Activated CD4-positive, alpha-beta T cell treated with anti-CD3 and anti-CD28 coated beads, Interleukin-2, amount 10 ng/mL, durations not matched to agents 24 days and 14 days (primary cell): ENCODE measurements at places on chromosomes 1 and 21.
A peak's percentile ranks its signal among the peaks of the same experiment; 100 is the strongest.

GRCh38 chr1:72009173-72010093 lies 272.9 kb downstream of the NEGR1 start:
- H3K27me3 ChIP-seq = no peaks in the 10 kb centered on the region
- no peaks in the 10 kb centered on the region for H3K36me3 ChIP-seq
- DNase-seq = no peak
- H3K27ac ChIP-seq = no peak overlapping the region
- no peak overlapping the region for H3K4me3 ChIP-seq

GRCh38 chr1:175863299-175864050 lies 120.1 kb upstream of the TNR start:
- H3K4me1 ChIP-seq = no peaks in the 10 kb centered on the region
- no peaks in the 10 kb centered on the region for H3K36me3 ChIP-seq
- no peak overlapping the region for H3K27ac ChIP-seq
- DNase-seq = no peak
- H3K27me3 ChIP-seq = peaks cover 2% of the 10 kb centered on the region
- H3K4me3 ChIP-seq = no peak overlapping the region

GRCh38 chr21:41891132-41891531 lies 12.0 kb upstream of the PRDM15 start:
- no peak overlapping the region for H3K4me3 ChIP-seq
- H3K27me3 ChIP-seq = no peaks in the 10 kb centered on the region
- no peak overlapping the region for H3K27ac ChIP-seq
- DNase-seq = no peak
- peaks cover 2% of the 10 kb centered on the region for H3K36me3 ChIP-seq

DNA sequence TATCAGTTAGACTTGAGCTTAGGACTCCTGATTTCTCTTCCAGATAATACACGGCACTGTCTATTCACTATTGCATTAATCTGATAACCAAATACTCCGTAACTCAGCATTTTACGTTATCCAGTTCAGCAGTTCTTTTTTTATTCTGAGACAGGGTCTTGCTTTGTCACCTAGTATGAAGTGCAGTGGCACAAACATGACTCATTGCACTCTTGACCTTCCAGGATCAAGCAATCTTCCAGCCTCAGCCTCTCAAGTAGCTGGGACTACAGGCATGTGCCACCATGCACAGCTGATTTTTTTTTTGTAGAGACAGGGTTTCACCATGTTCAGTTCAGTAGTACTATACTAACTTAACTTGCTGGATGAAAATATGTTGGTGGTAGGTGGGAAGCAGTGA lies 156.4 kb downstream of the PATJ start:
- H3K27ac ChIP-seq = no peak overlapping the region
- H3K4me1 ChIP-seq = no peaks in the 10 kb centered on the region
- no peaks in the 10 kb centered on the region for H3K27me3 ChIP-seq
- DNase-seq = no peak
- no peak overlapping the region for H3K4me3 ChIP-seq

GRCh38 chr1:236659792-236660587 lies 26.3 kb upstream of the ACTN2 start:
- no peaks in the 10 kb centered on the region for H3K36me3 ChIP-seq
- no peaks in the 10 kb centered on the region for H3K27me3 ChIP-seq

GRCh38 chr1:26290122-26290881 lies 10.4 kb downstream of the SH3BGRL3 start:
- peak overlapping the region; percentile 24 for H3K4me3 ChIP-seq
- peaks cover 10% of the 10 kb centered on the region for H3K36me3 ChIP-seq
- peak overlapping the region; percentile 98 for H3K27ac ChIP-seq
- H3K27me3 ChIP-seq = no peaks in the 10 kb centered on the region
- DNase-seq = no peak

DNA sequence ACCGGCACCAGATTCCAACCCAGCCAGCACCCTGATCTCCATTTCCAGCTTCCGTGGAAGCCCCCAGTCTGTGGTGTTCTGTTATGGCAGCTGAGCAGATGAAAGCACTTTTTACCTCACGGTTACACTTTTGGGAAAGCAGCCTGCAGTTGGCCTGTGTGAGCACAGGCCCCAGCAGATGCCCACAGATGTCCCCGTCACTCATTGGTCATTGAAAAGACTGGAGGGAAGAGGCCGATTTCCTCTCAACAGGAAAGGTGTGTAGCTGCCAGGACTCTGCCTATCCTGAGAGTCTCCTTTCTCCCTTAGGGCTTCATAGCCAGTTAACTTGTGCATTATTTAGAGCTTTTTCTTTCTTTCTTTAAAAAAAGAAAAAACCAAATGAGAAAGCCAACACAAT lies 123.0 kb downstream of the PCBP3 start:
- peak overlapping the region; percentile 92 for H3K27ac ChIP-seq
- DNase-seq = peak; percentile 53
- H3K4me3 ChIP-seq = no peak overlapping the region

DNA sequence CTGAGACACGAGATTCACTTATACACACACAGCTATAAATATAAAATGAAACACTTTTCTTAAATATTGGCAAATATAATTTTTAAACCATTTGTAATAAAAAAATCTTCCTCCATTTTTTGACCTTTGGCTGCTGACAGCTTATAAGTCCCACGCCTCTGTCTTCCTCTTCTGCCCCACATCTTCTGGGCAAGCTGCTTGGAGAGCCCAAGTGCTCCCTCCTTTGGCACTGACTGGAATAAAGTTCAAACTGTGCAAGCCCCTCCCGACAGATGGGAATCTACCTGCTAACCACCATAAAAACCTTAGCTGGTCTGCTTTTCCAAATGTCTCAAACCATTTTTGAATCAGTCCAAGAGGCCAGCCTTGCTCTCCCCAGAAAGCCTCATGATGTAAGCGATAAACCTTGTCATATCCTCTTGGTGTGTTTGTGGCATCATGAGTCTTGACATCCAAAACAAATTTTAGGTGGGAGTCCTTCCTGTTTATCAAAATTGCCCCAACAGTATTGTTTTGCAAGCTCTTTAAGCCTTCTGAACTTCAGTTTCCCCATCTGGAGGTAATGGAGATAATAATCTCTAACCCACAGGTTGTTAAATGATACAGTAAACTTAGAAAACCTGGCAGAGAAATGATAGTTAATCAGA lies 99.8 kb downstream of the SNX7 start:
- H3K27me3 ChIP-seq = no peaks in the 10 kb centered on the region
- DNase-seq = no peak
- no peaks in the 10 kb centered on the region for H3K36me3 ChIP-seq
- H3K4me3 ChIP-seq = no peak overlapping the region
- H3K27ac ChIP-seq = no peak overlapping the region

- H3K36me3 ChIP-seq = peaks cover 30% of the 10 kb centered on the region
- H3K4me1 ChIP-seq = peaks cover 52% of the 10 kb centered on the region
- DNase-seq = no peak
- no peaks in the 10 kb centered on the region for H3K27me3 ChIP-seq
Measured at GRCh38 chr1:35500439-35500838, 56.8 kb downstream of the KIAA0319L start.

GRCh38 chr1:11736746-11737639 lies 1.1 kb downstream of the AGTRAP start:
- H3K4me3 ChIP-seq = peak overlapping the region; percentile 98
- peak; percentile 85 for DNase-seq
- no peaks in the 10 kb centered on the region for H3K27me3 ChIP-seq
- peaks cover 4% of the 10 kb centered on the region for H3K36me3 ChIP-seq
- H3K4me1 ChIP-seq = peaks cover 55% of the 10 kb centered on the region

GRCh38 chr1:68919075-68919474 lies 422.2 kb upstream of the DEPDC1 start:
- H3K4me3 ChIP-seq = no peak overlapping the region
- no peaks in the 10 kb centered on the region for H3K27me3 ChIP-seq
- no peaks in the 10 kb centered on the region for H3K4me1 ChIP-seq
- DNase-seq = no peak

DNA sequence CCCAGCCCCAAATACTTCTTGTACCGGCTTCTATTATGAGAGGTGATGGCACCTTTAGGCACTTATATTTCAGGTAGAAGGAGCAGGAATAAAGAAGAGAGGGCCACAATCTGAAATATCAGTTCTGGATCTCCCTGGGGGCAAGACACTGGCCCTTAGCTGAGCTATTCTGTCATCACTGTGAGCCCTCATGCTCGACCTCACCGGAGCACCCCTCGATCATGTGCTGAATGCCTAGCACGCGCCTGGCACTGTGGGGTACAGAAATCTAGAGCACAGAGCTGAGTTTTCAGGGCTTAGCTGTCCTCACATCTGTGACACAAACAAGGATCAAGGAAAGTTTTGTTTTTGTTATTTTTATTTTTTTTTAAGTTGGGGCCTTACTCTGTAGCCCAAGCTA lies 7.6 kb upstream of the MX1 start:
- H3K4me1 ChIP-seq = peaks cover 36% of the 10 kb centered on the region
- H3K36me3 ChIP-seq = peaks cover 4% of the 10 kb centered on the region
- H3K27ac ChIP-seq = no peak overlapping the region
- no peak overlapping the region for H3K4me3 ChIP-seq
- peaks cover 14% of the 10 kb centered on the region for H3K27me3 ChIP-seq

DNA sequence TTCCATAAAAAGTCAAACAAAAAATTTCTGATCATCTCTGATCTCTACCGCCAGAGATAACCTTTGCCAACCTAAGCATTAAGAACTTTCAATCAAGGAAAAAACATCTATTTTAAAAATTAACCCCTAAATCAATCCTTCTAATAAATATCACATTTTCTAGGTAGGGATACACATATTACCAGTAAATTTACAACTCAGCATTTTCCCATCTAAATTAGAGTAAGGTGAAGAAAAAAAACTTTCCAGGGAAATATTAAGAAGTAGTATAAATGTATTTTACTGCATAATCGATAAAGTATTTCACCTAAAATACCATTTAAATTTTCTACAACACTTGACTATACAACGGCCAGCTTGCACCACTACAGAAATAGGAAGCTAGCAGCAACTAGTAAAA lies 1.5 kb downstream of the STX6 start:
- H3K27ac ChIP-seq = peak overlapping the region; percentile 96
- peak overlapping the region; percentile 96 for H3K4me3 ChIP-seq
- peaks cover 18% of the 10 kb centered on the region for H3K27me3 ChIP-seq
- H3K4me1 ChIP-seq = peaks cover 39% of the 10 kb centered on the region
- no peak for DNase-seq

DNA sequence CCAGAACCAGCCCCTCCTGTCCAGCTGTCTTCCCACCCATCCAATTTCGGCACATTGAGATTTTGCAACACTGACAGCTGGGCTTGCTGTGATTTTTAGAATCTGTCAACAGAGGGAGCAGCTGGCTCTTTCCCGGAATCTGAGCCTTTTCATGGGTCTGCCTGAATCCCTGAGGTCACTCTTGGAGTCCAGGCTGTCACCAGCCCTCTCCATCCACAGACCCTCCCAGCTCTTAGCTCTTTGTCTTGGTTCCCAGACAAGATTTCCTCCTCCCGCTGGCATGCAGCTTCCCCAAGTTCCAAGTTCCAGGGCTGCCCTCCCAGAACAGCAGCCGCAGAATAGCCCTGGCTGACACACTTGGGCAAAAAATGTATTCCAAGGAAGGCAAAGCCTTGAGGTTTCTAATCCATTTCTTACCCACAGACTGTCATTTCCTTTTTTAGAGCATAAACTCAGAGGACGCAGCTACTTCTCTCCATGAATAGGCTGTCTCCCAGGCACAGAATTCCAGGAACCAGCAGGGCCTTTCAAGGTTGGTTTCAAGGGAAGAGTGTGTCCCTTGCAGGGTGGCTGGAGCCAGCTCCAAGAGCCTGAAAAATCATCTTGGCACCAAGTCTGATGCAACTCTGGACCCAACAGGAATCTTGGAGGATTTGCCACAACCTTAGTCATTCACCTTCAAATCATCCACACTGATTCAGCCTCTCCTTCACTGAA lies 7.1 kb upstream of the TMEM61 start:
- peaks cover 8% of the 10 kb centered on the region for H3K4me1 ChIP-seq
- peaks cover 47% of the 10 kb centered on the region for H3K27me3 ChIP-seq
- no peak for DNase-seq
- H3K4me3 ChIP-seq = no peak overlapping the region
- H3K27ac ChIP-seq = no peak overlapping the region

GRCh38 chr1:117782056-117782455 lies 147.4 kb downstream of the GDAP2 start:
- peaks cover 11% of the 10 kb centered on the region for H3K27me3 ChIP-seq
- DNase-seq = no peak
- no peak overlapping the region for H3K4me3 ChIP-seq

- H3K27me3 ChIP-seq = peaks cover 2% of the 10 kb centered on the region
- no peak for DNase-seq
- no peaks in the 10 kb centered on the region for H3K4me1 ChIP-seq
- no peak overlapping the region for H3K27ac ChIP-seq
Measured at GRCh38 chr1:180265871-180266270, 35.8 kb downstream of the LHX4 start.

GRCh38 chr1:56399326-56399725 lies 180.0 kb downstream of the PLPP3 start:
- no peaks in the 10 kb centered on the region for H3K27me3 ChIP-seq
- no peak overlapping the region for H3K27ac ChIP-seq
- no peaks in the 10 kb centered on the region for H3K4me1 ChIP-seq
- H3K4me3 ChIP-seq = no peak overlapping the region

DNA sequence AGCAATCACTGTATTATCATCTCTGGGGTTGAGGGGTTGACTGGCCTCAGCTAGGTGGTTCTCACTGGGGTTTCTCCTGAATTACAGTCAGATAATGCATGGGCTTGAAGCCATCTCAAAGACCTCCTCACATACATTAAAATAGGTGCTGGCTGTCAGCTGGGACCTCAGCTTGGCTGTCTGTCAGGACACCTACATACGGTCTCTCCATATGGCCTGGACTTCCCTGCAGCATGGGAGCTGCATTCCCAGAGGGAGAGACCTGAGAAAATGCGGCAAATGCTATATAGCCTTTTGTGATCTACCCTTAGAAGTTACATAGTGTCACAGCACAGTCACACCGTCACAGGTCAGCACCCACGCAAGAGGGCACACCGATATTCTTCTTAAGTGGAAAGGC lies 93.6 kb downstream of the TSEN15 start:
- no peaks in the 10 kb centered on the region for H3K36me3 ChIP-seq
- H3K27ac ChIP-seq = no peak overlapping the region
- peak; percentile 44 for DNase-seq
- H3K27me3 ChIP-seq = peaks cover 16% of the 10 kb centered on the region
- no peak overlapping the region for H3K4me3 ChIP-seq
- no peaks in the 10 kb centered on the region for H3K4me1 ChIP-seq

GRCh38 chr1:153365696-153366095 lies 8.0 kb downstream of the S100A9 start:
- no peak overlapping the region for H3K4me3 ChIP-seq
- peaks cover 15% of the 10 kb centered on the region for H3K27me3 ChIP-seq
- H3K36me3 ChIP-seq = no peaks in the 10 kb centered on the region
- H3K4me1 ChIP-seq = no peaks in the 10 kb centered on the region
- H3K27ac ChIP-seq = no peak overlapping the region

DNA sequence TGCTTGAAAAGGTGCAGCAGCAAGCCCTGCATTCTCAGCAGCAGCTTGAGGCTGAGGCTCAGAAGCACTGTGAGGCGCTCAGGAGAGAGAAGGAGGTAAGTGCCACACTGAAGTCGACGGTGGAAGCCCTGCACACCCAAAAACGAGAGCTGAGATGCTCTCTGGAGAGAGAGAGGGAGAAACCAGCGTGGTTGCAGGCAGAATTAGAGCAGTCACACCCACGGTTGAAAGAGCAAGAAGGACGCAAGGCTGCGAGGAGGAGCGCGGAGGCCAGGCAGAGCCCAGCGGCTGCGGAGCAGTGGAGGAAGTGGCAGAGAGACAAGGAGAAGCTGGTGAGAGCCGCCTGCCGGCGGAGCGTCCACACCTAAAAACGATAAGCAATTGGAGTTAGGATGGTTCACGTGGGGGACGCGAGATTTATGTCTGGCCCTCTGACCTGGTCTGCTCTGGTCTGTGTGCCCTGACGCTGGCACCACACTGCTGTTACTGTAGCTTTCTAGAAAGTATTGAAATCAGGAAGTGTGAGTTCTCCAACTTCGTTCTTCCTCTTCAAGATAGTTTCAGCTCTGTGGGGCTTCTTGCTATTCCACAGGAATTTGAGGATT lies 26.7 kb upstream of the DIP2A start:
- no peak overlapping the region for H3K27ac ChIP-seq
- H3K4me1 ChIP-seq = no peaks in the 10 kb centered on the region
- DNase-seq = no peak
- H3K36me3 ChIP-seq = peaks cover 33% of the 10 kb centered on the region
- H3K4me3 ChIP-seq = no peak overlapping the region
